Activated CD4-positive, alpha-beta T cell treated with anti-CD3 and anti-CD28 coated beads, Interleukin-2, amount 50 U/mL, for 24 hours (primary cell): ENCODE measurements at places on chromosomes 11 and 22.

DNA sequence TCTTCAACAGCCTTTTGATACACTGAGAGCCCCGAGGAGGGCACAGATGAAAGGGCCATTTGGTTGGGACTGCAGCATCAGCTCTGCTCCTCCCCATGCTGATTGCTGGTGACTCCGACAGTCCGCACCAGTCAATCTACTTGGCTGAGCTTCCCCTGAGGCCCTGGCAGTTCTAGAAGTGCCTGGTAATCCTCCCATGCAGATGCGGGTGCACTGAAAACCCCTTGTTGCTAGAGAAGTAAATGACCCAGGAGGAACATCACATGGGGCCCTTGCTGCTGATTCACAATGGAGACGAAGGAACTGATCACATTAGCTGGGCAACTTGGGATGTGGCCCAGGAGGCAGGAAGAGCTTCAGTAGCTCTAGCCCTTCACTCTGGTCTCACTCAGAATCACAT is 35.2 kb upstream of the RIC3 start:
- no peak for DNase-seq

DNA sequence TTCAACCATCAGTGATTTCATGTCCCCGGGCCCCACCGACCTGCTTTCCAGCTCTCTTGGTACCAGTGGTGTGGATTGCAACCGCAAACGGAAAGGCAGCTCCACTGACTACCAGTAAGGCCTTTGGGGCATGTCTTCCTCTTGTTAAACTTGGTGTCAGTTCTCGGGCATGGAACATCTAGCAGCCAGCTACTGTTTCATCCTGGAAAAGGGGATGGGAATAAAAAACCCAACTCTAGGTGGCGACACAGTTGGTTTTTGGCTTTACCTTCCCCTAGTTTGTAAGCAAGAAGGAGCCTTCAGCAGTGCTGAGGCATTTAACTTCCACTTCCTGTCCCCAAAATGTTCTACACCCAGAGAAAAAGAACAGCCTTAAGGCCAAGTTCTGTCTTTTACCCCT is 76.7 kb downstream of the BMAL1 start:
- no peak for DNase-seq

DNA sequence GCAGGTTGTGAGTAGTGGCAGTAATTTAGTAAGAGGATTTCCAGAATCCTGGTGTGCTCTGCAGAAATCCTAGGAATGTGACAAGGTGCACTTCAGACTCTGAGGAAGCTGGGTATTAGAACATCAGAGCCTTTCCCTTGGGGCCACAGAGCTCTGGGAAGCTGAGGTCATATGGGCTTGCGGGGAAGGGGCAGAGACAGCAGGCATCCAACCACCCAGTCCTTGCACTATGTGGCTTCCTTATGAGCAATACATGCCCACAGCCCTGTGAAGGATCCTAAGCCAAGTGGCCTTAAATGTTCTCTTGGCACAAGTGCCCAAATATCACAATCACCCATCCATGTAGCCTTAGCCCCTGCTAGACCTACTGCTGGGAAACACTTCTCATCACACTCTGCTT is 46.2 kb downstream of the P4HA3 start:
- no peak for DNase-seq

GRCh38 chr11:85766721-85767161 is 44.2 kb downstream of the SYTL2 start:
- DNase-seq = no peak

DNA sequence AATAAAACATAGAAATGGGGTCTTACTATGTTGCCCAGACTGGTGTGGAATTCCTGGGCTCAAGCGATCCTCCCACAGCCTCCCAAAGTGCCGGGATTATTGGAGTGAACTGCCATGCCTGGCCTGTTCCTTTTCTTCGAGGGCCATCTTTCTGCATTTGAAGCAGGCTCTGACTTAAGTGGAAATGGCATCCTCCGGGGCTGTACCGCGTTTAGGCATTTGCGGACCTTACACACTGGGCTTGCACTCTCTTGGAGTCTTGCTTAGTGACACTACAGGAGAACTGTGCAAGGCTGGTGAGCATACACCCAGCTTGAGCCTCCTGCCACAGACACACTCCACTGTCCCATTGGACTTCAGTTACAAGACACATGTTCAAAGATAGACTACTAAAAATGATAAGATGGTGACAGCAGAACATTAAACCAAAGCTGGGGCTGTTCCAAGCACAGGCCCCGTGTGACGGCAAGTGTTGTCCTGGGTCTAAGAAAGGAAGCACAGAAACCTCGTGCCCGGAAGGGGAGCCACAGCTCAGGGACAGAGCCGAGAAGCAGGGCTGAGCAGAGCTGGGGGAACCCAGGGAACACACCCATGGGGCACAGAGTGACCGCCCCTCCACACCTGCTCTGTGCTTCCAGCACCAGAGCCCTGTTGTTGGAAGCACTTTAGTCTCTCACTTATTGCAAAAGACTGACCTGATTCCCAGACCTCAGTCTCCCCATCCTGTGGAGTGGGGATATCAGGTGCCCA is 59.0 kb upstream of the SHANK2 start:
- DNase-seq = no peak

DNA sequence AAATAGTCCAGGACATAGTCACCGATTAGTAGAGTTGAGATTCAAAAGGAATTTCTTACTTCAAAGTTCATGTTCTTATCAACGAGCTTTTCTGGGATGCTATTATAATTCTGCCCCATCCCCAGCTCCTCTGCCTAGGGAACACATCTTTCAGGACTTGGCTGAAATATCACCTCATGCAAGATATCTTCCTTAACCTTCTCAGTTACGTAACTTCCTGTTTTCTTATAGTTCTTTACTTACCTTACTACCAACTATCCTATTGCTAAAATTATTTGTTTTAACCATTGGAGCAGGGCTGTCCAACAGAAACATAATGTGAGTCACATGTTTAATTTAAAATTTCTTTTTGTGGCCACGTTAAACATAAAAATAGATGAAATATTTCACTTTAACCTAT is 2.3 kb downstream of the NARS2 start:
- no peak for DNase-seq
